ENCODE measurements at places on chromosomes 2 and 18. TPM values are rescaled to one million over a fixed set of nuclear protein-coding genes. Genes with fewer than 3 reads are reported as not detected.

CD8B2 gene
- total RNA-seq, result not detected

SCN2A gene
- total RNA-seq, result 0.10 TPM

NT5C1B gene
- total RNA-seq, result not detected

TPGS2 gene
- total RNA-seq, result 71.5 TPM

SPATA3 gene
- not detected for total RNA-seq

GPR155 gene
- total RNA-seq, result 9.2 TPM

CFAP65 gene
- total RNA-seq, result not detected

USP14 gene
- total RNA-seq, result 96.6 TPM

FOXI3 gene
- not detected for total RNA-seq

Data from activated naive CD4-positive, alpha-beta T cell treated with anti-CD3 and anti-CD28 coated beads for 36 hours (primary cell).